DND-41 (cell line): ENCODE measurements at places on chromosomes 1 and 21.

- DNase-seq: no peak
Observed at GRCh38 chr1:36450919-36451305, 661 bp upstream of the OSCP1 start.

DNA sequence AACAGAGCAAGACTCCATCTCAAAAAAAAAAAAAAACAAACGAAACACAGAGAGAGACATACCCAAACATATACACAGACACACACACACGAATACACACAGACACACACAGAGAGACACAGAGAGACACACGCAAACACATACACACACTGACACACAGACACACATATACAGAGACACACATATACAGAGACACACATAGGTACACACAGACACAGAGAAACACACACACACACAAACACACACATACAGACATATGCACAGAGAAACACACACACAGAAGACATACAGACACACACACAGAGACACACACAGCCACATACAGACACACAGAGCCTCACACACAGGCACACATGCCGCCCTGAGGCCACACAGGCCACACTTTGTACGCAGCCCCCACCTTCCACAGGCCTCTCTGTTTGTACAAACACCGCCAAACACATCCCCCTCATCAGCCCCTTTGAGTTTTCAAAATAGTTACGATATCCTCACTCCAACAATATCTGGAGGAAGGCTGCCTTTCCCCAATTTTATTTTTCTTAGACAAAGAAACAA is 57.5 kb upstream of the ABCG1 start:
- DNase-seq: no peak

DNA sequence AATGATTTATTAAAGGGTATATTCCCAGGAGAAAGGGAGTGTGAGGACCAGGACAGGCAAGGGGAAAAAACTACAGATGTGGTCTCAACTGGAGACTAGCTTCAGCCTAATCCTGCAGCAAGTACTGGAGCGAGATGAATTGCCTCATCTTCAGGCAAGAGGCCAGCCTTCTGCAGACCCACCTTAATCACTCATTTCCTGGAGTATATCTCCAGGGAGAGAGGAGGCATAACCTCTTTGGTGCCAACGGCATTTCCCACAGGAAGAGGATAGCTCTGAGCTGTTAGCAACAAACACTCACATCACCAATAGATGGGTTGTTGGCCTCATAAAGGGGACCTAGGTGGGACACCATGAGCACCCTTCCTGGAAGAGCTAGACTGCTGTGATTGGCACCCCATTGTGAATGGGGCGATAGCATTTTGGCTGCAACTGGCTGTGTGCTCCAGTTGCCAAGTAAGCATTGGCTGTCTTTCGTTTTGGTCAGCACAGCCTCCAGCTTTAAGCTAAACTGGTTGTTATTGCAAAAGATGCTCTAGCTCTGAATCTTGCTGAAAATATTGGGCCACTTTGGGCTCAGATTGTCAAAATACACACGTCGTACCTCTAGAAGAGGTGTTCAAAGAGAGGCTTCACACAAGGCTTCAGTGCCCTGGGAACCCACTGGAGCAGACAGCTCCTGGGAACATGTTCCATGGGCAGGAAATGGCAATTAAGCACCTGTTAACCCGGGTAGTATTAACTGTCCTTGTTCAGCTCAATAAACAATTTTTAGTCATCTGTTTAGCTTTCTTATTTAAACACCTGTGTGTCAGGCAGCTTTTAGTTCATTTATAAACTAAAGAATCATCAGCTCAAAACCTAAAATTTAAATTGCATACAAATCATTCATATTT is 314.8 kb upstream of the C1orf87 start:
- DNase-seq: no peak

DNA sequence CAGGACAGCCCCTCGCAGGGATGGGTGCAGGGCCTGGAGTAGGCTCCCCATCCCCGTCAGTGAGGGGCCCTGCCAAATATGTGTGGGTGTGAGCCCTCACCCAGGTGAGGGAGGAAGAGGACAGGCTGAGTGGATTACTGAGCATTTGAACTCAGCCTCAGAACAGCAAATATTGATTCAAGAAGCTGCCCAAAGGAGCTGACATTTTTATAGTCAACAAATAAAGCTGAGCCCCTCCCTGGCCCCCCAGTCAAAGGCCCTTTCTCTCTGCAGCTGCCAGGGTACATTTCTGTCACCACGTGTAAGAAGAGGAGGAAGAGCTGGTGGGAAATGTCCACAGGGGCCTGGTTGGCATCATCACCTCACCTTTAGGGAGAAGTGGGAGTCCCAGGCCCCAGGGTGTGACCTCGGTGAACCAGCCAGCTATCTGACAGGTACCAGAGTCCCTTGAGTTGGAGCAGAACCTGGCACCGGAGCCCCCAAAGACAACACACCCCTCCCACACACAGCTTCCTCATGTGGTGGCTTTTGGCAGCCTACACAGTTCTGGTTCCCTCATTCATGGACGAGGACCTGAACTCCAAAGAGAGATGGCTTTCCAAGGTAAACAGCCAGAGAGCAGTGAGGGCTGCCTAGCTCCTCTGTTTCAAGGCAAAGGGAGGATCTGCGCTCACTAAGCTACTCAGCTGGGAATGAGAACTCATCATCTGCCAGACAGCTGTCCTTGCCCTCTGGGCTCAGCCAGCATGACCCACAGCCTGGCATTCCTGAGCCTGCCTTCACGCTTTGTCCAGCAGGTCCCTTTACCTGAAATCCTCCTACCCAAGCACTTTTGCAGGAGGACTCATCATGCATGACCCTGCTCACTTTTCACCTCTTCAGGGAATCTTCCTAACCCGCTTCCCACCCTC is 43.0 kb upstream of the TENT5C start:
- peak; percentile 1 for DNase-seq

DNA sequence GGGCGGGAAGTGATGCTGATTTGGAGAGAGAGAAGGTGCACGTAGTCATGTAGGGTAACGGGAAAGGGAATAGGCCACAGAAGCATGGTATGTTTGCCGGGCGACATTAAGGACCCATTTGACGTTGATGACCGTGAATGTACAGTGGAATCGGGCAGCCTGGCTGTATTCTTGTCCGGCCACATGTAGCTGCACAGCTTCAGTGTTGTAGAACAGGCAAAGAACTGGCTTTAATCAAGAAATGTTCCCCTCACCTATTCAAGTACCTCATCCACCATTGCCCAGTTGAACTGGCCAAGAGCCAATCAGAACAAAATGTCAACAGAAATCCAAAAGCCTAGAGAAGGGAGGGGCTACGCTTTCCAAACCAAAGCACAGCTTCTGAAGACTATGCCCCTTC is 104.8 kb downstream of the DHRS3 start:
- DNase-seq: no peak

- no peak for DNase-seq
Observed at GRCh38 chr1:22773981-22774832, 63.6 kb downstream of the EPHB2 start.
